ENCODE measurements at places on chromosomes 16 and 17.

- no peak for DNase-seq
- H3K4me1 ChIP-seq, result peaks cover 5% of the 10 kb centered on the region
- H3K27me3 ChIP-seq, result peaks cover 39% of the 10 kb centered on the region
These were observed 2.3 kb downstream of the GFAP start for GRCh38 chr17:44912763-44913544.

GRCh38 chr17:63841350-63842172 lies 924 bp downstream of the SMARCD2 start:
- H3K36me3 ChIP-seq, result peaks cover 5% of the 10 kb centered on the region
- H3K27ac ChIP-seq, result peak overlapping the region; percentile 76
- H3K27me3 ChIP-seq, result peaks cover 17% of the 10 kb centered on the region
- peaks cover 37% of the 10 kb centered on the region for H3K4me1 ChIP-seq

DNA sequence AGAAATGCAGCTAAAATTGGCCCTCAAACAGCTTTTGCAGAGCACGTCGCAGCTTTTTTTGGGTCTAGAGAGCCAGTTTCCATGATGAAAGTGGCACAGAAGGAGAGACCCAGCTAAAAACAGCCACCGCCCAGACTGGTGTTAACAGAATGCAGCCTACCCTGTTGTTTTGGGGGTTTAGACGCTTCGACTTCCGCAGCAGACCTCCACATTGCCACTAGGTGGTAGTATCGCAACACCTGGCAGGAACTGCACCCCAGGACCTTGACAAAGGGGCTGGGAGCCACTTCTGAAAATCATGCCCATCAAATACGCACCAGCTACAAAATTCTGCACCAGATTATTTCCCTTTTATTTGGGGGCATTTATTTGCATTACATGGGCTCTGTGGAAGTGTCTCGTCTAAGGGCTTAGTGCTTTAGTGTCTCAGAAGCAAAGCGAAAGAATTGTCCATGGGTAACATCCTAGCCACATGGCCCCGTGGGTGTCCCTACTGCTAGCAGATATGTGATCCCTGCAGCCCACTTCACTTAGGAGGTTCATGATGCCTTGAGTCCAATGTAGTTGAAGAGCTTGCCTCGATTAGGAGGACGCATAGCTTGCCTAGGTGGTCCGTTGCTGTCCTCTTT lies 167.1 kb downstream of the HAPSTR1 start:
- peak; percentile 75 for DNase-seq
- no peaks in the 10 kb centered on the region for H3K36me3 ChIP-seq
- no peaks in the 10 kb centered on the region for H3K27me3 ChIP-seq

DNA sequence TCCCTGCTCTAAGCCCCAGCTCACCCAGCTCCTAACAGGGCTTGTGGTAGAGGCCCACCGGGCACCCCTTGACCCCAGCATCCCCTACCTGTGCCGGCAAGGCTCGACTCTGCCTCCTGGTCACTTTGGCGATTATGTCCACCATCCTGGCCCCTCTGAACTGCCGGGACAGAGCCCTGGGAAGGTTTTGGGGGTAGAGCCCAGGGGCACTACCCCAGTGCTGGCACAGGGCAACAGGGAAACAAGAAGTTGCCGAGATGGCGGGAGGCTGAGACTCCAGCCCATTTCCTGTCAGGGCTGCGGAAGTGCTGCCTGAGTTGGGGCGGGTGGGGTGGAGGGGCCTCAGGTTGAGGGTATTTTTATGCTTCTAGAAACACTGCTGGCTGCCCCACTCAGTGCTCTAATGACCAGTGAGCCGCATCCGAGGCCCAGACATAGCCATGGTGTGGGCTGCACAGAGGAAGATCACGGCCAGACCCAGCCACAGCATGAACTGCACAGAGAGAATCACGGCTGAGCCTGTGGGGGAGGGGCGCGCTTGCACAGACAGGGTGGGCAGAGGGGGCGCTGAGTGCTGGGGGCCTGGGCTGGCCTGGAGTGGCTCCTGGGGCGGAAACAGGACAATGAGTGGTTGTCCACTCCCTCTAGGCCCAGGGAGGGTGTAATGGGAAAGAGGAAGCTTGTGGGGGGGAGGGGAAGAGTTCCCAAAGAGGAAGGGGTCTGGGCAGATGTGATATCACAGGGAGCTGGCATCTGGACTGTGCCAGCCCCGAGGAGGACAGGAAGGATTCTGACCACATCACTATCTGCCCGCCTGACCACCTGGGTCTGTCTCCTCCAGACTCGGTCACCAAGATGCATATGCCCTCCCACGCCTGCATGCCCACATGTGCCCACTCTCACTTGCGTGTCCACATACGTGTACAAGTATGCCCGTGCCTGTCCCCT lies 22.3 kb downstream of the ARHGAP27 start:
- 0 out of 2 replicates have a peak overlapping the region, but pooled peaks have one; percentile 57 for H3K27ac ChIP-seq
- peaks cover 38% of the 10 kb centered on the region for H3K4me1 ChIP-seq
- no peak overlapping the region for H3K4me3 ChIP-seq
- DNase-seq, result no peak
- H3K27me3 ChIP-seq, result peaks cover 3% of the 10 kb centered on the region
- H3K36me3 ChIP-seq, result no peaks in the 10 kb centered on the region
